ENCODE measurements at places on chromosomes 2 and 18. TPM values are rescaled to one million over a fixed set of nuclear protein-coding genes. Genes with fewer than 3 reads are reported as not detected.

SGO2 gene
- 13.9 TPM for total RNA-seq

ANKRD53 gene
- total RNA-seq, result 2.3 TPM

VWC2L gene
- total RNA-seq, result 4.3 TPM

CYTIP gene
- total RNA-seq, result 0.27 TPM

GKN1 gene
- not detected for total RNA-seq

ASTL gene
- total RNA-seq, result not detected

DNA sequence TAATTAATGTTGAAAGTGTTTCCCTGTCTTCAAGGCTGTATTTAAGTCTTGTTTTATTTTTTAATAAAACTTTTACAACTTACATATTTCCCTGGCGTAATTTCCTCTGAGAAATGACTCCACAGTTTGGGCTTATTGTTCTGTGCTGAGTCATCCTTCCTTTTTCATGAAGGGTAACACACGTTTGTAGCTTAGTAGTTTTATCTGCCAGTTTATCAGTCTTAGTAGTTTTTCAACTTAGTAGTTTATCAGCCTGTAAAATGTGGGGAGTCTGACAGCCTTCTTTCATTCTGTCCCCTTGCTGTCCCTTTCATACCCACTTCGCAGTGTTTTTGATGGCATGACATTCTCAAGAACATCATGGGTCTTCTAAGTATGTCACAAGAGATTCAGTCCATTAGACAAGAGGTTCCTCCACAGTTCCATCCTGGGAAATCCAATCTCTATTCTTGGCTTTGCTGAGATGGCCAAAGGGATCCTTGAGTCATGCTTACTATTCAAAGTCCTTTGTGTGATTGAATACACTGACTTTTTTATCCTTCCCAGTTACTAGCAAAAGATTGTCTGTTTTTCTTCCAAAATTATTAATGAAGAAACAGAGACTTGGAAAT, 60.0 kb upstream of the SGPP2 start:
- no peak for DNase-seq

DNA sequence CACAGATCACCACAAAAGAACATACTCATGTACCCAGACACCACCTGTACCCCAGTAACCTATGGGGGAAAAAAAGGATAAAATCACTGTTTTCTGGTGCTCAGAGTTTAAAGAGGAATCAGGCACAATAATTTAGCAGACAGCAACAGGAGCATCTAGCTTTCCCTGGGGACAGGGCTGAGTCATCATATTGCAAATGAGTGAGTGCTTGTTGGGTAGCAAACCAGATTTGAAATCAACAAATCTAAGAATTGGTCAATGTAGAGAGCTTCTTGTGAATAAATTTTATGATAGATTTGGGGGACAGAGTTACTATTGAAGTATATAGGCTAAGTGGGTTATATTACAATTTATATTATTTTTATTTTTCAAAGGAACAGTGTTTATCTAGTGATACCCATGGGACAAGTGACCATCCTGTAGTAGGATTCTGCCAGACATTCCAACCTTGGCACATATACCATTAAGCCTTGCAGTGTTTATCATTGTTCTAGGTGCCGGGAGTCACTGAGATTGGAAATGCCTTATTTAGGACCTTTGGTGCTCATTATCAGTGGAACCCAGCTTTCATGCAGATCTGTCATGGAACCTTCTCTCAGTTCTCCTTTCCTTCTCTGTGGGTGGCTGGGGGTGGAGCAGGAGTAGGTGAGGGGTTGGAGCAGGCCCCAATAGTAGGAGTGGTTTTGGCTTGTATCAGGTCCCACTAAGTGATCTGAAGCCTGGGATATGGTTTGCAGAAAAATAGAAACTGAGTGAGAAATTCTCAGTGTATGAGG, 117.2 kb downstream of the CERS6 start:
- DNase-seq, result no peak

DNA sequence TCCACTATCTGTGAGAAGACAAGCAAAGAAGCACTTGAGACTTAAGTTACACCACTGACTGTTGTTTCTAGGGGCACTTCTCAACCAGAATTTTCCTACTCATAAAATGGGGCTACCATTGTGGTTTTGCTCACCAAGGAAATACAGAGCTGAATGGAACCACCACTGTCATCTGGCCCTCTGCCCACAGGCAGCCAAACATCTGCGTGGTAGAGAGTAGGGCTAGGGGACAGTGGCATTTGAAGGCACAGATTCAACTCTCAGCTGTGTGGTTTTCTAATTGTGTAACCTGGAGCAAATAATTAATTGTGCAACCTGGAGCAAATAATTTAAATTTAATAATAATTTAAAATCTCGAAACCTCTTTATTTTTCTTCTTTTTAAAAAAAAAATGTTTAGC, 79.6 kb downstream of the PDE11A start:
- DNase-seq, result no peak

DNA sequence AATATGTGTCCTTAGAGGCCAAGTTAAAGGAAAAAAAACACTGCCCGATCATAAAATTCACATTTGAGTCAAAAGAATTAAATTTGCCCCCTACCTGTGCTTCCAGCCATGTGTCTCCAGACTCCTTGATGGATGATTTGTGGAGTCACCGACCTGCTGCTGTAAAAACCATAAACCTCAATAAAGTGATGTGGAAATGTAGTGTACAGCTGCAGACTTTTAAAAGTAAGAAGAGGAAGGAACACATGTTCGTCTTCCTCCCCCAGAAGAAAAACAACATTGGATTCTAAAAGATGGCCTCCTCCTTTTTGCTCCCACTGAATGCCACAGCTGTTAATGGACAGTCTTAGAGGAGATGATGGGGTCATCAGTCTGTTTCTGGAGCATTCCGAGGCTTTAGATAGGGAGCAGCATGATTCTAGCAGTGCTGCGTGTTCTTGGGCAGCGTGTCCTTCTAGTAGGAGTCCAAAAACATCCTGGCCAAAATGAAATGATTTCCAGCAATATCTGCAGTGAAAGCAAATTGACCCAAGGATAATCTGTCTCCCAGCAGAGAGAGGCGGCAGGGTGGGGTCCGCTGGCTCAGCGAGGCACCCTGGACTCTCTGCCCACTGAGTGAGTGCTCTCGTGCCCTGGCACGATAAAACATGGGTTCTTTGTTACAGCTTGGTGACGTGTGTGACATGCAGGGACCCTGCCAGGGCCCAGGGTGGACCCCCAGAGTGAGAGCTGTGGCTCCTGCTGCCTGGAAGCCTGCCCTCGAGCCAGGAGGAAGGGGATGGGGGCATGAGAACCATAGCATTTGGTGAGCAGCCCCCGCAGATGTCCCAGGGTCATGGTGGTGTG, 196.1 kb downstream of the FAM210A start:
- no peak for DNase-seq

- DNase-seq, result no peak
Observed at GRCh38 chr2:99106913-99107312, 34.6 kb upstream of the C2orf15 start.

GRCh38 chr2:176106581-176107539, at the start of gene HOXD11:
TSS of gene HOXD11 (plus strand) at chr2:176107280. CDS start at chr2:176107356, 76 bp downstream.
- no peak for DNase-seq

- no peak for DNase-seq
Observed at GRCh38 chr2:196293751-196294515, 122.6 kb upstream of the STK17B start.

- DNase-seq, result no peak
Observed at GRCh38 chr2:84038866-84039265, 420.2 kb downstream of the SUCLG1 start.

GRCh38 chr18:456361-457139, 44.0 kb downstream of the COLEC12 start:
- no peak for DNase-seq

Measured in cerebellum (tissue), 4 donors.